ENCODE measurements at places on chromosomes 16 and 17.

DNA sequence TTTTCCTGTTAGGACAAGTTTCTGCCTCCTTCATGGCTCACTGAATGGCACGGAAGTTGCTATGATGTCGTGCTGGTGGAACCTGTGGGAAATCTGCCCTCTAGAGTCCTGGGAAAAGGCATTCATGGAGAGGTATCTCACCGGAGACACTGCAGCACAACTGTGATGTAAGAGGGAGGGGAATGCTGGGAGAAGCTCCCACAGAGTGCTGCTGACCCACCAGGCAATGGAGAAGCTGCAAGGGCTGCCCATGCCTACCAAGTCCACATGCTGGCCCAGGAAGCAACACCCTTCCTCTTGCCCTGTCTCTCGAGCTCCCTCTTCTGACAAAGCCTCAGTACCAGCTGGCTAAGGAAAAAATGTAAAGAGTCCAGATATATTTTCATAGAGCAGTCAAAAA is 45.2 kb upstream of the SLC5A11 start:
- no peak for DNase-seq

DNA sequence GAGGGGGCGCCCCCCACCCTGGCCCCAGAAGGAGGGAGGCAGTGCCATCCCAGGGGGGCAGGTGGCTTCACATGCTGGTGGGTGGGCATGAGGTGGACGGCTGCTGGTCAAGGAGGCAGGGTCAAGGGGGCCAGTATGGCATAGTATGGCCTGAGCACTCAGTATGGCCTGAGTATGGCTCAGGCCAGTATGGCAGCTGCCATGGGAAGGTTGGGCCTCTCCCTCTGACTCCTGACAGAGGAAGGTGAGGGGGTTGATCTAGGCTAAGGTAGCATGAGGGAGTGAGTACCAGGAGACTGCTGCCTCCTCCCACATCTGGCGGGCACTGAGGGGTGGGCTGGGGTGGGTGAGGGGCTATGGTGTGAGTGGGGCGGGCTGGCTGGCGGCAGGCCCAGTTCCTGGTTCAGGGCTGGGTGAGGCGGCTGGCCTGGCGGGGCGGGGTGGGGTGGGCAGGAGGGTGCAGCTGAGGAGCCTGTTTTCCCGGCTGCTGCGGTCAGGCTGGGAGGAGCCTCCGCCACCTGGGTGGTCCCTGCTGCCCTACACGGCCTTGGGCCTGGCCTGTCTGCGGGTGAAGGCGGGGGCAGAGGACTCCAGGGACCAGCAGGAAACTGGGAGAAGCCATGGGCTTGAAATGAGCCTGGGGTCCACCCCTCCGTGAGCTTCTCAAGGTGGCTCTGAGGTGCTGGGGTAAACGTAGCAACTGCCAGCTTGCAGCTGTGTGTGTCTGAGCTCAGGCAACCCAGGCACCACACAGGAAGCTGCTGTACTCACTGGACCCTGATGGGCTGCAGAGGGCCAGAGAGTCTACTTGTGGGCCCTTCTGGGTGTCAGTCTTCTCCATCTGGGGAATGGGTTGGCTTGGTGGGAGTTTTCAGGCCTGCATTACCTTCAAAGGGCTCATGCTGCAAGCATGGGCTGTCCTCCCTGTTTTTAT is 57.0 kb downstream of the RAI1 start:
- no peak for DNase-seq

DNA sequence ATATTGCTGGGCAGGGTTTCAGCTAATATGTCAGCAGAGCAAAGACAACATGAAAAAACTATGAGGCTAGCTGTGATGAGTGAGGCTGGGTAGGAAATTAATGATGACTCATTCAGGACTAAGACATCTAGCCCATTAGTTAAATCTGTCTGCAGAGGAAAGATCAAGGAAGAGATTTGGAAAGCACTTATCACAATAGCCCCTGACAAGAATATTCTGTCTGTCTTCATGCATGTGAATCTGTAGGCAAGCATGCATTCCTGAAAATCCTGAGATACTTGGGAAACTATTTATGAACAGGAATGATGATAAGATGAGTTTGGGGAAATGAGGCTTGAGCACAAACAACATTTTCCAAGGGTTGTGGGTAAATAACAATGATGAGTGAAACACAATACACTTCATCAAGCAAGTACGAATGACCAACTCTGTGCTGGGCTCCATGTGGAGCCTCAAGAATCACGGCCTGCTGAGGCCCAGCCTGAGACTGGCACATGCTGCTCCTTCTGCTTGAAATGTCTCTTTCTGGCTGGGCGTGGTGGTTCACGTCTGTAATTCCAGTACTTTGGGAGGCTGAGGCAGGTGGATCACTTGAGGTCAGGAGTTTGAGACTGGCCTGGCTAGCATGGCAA is 96.5 kb upstream of the ASIC2 start:
- no peak for DNase-seq

DNA sequence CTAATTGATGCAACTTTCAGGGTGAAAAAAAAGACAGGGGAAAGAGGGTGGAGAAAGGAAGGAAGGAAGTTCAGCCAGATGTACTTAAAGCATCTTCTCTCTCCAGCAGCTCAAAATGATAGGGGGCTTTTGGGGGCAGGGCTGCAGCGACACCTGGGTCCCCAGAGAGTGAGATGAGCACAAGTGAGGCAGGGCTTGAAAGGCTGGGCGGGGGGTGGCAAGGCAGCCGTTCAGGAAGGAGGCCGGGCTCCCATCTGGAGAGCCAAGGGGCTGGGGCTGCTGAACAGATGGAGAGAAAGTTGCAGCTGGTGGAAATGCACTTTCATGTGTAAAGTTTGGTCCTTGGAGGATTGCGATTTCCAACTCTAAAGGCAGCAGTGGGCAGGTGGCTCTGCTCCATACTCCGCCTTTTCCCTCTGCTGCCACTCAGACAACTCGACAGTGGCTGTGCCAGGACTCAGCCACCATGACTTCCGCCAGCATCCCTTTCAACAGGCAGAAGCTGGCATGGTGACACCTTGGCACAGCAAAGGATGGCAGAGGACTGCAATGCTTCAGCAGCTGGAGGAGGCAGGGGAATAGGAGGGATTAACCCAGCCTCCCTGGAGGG is 7.7 kb downstream of the SLC35B1 start:
- no peak for DNase-seq

GRCh38 chr17:10516638-10517037 is 1.7 kb downstream of the MYH1 start:
- no peak for DNase-seq

GRCh38 chr17:58331815-58332777 is 3.5 kb upstream of the TSPOAP1 start:
- peak; percentile 97 for DNase-seq

- DNase-seq: no peak
Measured at GRCh38 chr16:83211711-83212110, 584.9 kb downstream of the CDH13 start.

- no peak for DNase-seq
Measured at GRCh38 chr16:22928882-22929435, 115.0 kb downstream of the HS3ST2 start.

- peak; percentile 44 for DNase-seq
Measured at GRCh38 chr16:303760-304505, 21.0 kb downstream of the PDIA2 start.

GRCh38 chr17:62704381-62704971 is 77.0 kb downstream of the MRC2 start:
- DNase-seq: peak; percentile 59

DNA sequence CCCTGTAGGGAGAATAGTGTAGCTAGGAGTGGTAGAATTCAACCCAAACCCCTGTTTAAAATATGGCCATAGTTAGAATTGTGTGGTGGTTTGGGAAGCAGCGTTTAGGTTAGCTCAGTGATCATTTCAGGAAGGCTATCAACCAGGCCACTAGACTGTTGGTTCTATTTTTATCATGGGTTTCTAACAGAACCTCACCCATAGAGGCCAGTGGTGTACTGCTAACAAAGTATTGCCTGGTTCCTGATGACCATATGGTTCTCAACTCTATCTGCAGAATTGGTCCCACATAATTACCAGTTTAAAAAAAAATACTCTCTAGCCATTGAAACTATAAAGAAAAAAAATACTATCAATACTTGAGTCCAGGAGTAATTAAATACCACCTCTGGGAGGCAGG is 70.5 kb upstream of the RASL10B start:
- no peak for DNase-seq

DNA sequence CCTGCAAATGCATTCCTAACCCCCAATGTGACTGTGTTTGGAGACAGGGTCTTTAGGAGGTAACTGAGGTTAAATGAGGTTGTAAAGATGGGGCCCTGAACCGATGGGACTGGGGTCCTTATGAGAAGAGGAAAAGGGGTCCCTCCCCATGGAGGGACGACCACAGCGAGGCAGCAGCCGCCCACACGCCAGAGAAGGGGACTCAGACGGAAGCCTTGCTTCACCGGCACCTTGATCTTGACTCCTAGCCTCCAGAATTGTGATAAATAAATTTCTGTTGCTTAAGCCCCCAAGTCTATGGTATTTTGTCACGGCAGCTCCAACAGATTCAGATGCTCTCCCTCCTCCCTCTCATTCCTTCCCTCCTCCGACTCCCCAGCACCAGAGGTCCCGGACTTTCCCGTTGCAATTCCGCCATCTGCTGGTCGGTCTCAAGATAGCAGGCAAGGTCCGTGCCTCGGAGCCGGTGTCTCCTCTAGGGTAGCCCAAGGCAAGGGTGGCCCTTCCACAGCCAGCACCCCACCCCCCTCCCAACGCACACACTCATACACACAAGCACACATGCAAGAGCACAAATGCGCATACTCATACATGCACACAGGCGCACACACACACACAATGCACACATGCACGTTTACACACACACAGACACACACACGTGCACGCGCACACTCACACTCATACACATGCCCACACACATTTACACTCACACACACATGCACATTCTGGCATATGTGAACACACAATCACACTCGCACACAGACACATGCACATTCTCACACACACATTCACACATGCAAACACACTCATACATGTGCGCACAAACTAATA is 23.1 kb upstream of the C16orf78 start:
- DNase-seq: peak; percentile 57

- no peak for DNase-seq
Measured at GRCh38 chr16:56743840-56744239, 13.9 kb downstream of the NUP93 start.

GRCh38 chr16:82016263-82016662 is 5.0 kb upstream of the SDR42E1 start:
- peak; percentile 42 for DNase-seq

- DNase-seq: no peak
Measured at GRCh38 chr16:11085916-11086315, 141.6 kb downstream of the CLEC16A start.

DNA sequence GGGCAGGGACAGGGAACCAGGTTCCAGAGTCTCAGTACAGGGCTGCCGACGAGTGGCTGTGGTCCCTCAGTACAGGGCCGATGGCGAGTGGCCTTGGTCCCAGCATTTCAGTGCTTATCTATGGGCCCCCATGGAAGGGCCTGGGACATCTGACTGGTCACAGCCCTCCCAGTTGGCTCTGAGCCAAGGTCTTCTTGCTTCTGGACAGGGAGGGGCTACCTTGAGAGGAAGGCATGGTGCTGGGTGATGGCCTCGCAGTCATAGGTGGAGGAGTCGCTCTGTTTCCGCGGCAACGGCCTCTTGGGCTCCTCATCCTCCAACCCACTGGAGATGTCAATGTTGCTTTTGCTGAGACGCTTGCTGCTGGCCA is 32.5 kb downstream of the PIMREG start:
- DNase-seq: peak; percentile 10

GRCh38 chr17:15274017-15274416 is 8.9 kb upstream of the PMP22 start:
- no peak for DNase-seq

DNA sequence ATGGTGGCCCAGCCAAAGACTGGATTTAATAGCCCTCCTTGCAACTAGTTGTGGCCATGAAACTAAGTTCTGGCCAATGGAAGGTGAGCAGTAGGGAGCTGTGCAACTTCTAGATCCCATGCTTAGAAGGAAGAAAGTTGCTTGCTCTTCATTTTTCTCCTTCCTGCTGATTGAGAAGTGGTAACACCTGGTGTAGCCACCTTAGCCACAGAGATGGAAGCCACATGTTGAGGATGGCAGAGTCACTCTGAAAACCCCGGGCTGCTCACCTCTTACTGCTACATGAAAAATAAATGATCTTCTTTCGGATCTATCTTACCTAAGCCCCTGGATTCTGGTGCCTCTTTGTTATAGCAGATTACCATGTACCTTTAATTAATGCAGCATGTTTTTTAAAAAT is 10.3 kb upstream of the ATP5MC1 start:
- no peak for DNase-seq

DNA sequence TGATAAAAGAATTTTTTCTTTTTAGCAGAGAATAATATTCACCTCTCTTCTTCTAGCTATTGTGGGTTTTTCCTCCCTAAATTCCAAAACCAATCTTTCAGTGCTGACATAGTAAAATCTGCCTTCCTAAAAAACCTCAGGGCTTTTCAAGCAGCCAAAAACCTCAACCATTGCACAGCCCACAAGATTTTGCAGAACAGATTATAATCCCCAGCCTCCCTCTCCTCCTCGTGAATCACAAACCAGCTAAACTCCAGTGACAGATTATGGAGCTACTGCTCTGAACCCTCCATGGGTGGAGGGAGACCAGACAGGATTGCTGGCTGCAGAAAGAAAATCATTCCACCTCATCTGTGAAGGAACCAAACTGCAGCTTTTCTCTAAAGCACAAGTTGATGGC is 341.6 kb downstream of the SOX9 start:
- DNase-seq: no peak

GRCh38 chr17:38748149-38748891 is at the start of gene PCGF2:
PCGF2 (minus strand) TSS chr17:38748336; CDS start chr17:38740402, 7,934 bp downstream.
- no peak for DNase-seq

- DNase-seq: no peak
Measured at GRCh38 chr17:39540611-39541010, 67.1 kb downstream of the NEUROD2 start.

GRCh38 chr17:1216217-1217088 is 36.7 kb upstream of the ABR start:
- DNase-seq: no peak

GRCh38 chr17:79792984-79793923 is 3.6 kb downstream of the CBX8 start:
- DNase-seq: no peak

DNA sequence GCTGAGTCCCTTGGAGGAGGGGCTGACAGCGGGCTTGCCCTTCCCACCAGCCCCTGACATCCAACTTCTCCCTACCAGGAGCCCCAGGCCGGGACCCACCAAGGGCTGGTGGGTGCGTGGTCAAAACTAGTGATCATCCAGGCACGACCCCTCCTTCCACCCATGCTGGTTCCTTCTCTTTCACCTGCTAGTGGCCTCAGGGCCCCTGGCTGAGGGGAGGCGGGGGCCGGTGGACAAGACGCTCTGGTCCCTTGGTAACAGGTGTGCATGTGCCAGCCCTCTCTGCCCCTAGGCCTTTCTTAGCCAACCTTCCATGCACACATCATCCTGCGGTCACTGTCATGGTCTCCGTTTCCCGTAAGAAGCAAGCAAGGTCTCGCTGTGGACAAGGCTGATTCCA is 8.4 kb downstream of the ZNF213 start:
- no peak for DNase-seq

DNA sequence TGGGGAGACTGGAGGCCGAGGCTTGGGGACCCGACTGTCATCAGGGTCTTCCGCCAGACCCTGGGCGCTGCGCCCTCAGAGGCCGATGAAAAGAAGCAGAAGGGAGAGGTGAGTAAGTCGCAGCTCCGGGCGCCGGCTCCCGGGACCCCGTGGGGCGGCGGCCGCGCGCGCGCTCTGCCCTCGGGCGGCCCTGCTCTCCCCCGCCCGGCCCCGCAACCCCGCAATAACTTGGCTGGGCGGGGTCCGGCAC is 392 bp upstream of the ABHD15 start:
- no peak for DNase-seq
